SW 1271 (cell line): ENCODE measurements at places on chromosomes 1 and 21.

- no peak for DNase-seq
Observed at GRCh38 chr1:228238461-228238860, 30.6 kb downstream of the OBSCN start.

- no peak for DNase-seq
Observed at GRCh38 chr1:192977089-192977706, 82.0 kb downstream of the UCHL5 start.

- no peak for DNase-seq
Observed at GRCh38 chr1:171772312-171772711, 9.1 kb upstream of the METTL13 start.

DNA sequence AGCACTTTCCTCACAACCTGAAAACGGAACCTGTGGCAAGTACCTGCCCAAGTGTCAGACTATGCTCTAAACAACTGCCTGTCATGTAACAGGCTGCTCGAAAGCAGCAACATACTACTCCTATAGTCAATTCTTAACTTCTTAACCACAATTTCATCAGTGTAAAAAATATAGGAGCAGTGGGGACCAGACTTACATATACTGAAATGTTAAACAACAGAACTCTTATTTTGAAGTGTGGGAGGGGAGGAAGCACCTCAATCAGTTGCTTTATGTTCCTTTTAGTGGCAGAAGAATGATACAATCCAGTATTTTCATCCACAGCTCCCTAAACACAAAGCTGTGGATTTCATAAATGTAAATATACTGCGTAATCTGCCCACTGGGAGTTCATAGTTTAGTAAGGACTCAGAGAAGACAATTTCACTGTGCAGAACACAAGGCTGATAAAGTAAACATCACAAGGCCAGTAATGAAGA, 44.2 kb downstream of the WLS start:
- DNase-seq, result no peak

DNA sequence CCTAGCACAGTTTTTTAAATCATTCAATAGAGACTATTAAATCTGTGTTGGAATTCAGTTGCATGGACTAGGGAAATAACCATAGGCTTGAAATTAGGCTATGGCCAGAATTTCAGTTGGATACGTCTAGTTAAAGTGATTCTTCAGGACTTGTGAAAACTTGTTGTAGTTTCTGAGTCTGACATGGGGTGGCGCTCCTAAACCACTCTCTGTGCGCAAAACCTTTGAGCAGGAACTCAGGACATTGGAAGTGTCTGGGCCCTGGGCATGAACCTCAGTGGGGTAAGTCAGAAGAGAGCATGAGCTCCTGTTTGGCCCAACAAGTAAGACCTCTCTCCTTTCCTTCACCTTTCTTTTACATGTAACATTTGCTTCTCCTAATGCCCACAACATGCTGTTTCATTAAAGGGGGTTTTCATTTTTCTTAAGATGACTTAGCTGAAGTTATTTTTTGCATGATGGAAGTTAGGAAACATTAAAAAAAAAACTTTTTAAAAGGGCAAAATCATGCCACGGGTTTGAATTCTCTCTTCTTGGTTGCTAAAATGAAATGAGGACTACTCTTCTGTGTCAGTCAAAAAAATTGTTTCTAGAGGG, 17.1 kb upstream of the CCDC190 start:
- DNase-seq, result peak; percentile 6

GRCh38 chr1:179812501-179813292, 64.9 kb downstream of the TOR1AIP2 start:
- no peak for DNase-seq

- DNase-seq, result no peak
Observed at GRCh38 chr1:40076895-40077312, 20.1 kb downstream of the PPT1 start.

- DNase-seq, result no peak
Observed at GRCh38 chr1:205595435-205595834, 36.4 kb downstream of the ELK4 start.

- DNase-seq, result no peak
Observed at GRCh38 chr1:227685807-227686206, 49.3 kb downstream of the JMJD4 start.

- DNase-seq, result no peak
Observed at GRCh38 chr1:241614144-241614543, 26.0 kb downstream of the CHML start.

GRCh38 chr1:153194331-153195050, 8.7 kb upstream of the LELP1 start:
- DNase-seq, result no peak

GRCh38 chr21:37917612-37918011, 1.4 kb upstream of the KCNJ6 start:
- DNase-seq, result no peak

GRCh38 chr21:43591571-43591970, 67.7 kb downstream of the HSF2BP start:
- no peak for DNase-seq

- DNase-seq, result no peak
Observed at GRCh38 chr1:162689745-162690671, 57.7 kb downstream of the DDR2 start.

- no peak for DNase-seq
Observed at GRCh38 chr1:107724648-107725047, 240.3 kb downstream of the VAV3 start.

DNA sequence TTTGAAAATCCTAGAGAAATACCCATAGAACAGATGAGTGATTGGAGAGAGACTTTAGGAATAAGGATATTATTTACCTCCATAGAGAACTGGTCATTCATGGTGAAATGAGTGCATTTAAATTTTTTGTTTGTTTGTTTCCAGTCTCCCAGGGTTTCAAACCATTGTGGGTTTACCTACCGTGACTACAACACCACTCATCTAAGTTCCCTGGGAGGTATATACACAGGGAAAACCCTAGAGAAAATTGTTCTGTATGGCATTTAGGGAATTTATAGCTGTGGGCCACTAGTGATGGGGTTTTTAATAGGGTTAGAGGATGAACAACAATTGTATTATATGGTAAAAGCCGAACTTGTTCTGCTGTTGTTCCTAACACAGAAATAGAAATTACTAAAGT, 109.2 kb downstream of the USP25 start:
- DNase-seq, result no peak

- DNase-seq, result no peak
Observed at GRCh38 chr1:158809862-158810261, 21.3 kb upstream of the MNDA start.

DNA sequence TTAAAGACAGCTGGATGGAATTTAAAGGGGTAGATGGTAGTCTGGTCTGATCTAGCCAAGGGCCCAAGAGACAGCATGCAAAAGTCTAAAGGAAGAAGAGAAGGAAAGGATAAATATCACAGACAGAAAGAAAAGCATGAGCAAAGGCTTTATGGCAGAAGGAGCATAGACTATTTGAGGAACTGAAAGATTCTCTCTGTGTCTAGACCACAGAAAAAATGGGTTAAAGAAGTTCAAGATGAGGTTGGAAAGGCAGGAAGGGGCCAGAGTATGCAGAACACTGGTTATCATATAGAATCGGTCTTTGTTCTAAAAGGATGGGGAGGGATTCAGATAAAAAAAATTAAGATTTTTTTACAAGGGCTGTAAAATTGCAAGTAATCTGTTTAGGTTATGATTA, 136.8 kb upstream of the SGIP1 start:
- DNase-seq, result no peak

DNA sequence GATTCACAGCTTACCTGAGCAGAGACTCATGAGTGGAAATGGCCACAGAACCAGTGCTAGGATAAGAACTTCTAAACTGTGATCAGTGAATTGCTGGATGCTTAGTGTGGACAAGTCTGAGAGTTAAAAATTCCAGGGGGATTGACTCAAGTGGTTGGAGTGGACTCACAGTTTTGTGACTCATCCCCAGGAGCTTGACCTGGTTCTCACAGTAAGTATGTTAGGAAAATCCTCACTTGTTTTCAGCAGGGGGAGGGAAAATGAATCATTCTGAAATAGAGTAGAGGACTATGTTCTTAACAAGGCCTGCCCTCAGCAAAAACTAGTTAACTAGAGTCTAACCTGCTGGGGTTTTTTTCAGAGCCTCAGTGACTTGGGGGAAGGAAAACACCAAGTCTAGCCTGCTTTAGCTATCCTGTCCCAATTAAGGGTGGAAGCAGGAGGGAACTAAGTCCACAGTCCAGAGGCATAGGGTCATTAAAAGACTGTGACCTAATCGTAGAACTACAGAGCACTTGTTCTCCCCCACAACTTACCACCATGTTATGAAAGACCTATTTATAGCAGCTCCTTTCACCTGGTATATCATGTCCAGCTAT, 6.1 kb upstream of the CDC73 start:
- peak; percentile 81 for DNase-seq

DNA sequence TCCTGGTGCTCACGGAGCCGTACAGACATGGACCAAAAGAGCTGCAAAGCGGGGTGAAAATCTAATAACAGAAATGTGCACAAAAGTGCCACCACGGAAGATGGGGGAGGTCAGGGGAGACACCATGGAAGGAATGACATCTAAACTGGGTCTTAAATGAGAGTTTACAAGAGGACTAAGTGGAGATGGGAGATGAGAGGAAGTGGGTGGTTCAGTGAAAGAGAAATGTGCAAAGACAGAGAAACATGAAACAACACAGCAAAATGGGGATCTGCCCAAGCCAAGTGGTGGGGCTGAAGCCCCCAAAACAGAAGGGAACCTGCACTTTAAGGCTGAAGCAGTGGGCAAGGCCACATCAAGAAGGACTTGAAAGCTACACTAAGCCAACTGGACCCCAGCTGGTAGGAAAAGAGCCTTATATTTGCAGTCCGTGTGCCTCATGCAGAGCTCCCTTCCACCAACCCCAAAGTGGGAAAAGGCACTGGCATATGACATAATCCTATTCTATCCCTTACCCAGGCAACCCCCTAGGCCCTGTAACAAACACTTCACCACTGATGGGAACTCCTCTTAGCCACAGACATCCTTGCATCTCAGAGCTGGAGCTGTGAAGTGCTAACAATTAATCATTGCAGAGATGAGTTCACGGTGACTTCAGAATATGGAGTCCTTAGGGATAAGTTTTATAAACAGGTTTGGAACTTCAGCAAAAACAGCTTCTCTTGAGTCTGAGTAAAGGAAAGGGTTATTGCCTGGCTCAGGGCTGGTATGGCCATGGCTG, 198.6 kb upstream of the EDN2 start:
- DNase-seq, result no peak

GRCh38 chr1:58618303-58618702, 41.3 kb upstream of the TACSTD2 start:
- peak; percentile 80 for DNase-seq

DNA sequence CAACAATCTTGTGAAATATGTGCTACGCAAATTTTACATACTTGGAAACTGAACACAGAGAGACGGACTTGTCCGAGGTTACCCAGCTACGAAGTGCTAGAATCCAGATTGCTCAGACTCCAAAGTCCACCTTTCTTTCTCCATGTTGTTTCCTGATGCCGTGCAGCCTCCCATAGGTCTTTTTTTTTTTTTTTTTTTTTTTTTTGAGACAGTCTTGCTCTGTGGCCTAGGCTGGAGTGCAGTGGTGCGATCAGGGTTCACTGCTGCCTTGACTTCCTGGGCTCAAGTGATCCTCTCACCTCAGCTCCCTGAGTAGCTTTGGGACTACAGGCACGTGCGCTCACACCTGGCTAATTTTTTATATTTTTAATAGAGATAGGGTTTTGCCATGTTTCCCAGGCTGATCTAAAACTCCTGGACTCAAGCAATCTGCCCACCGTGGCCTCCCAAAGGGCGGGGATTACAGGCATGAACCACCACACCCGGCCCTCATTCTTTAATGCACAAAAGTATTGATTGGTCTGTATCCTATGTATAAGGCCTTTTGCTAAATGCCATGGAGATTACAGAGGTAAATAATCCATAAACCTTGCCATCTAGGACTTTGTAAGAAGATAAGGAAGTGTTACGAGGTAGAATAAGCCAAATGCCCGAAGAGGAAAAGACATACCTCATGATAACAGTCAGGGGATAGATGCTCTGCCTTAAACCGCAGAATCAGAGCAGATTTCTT, 92.8 kb downstream of the C1orf21 start:
- no peak for DNase-seq

DNA sequence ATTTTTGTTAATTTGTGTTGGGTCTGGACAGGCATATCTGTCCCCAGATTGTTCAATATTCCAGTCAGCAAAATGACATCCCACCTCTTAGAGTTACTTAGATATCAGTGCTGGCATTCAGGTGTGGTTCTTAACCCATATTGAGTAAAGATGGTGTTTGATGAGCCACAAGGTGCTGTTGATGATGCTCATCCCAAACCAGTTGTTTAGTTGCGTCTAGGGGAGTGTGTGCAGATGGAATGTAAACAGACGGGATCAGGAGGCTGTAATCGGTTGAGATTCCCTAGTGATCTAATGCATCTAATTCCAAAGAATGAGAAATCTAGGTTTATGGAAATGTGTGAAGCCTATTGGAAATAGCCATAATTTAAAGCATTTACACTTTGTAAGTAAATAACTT, 1.1 kb downstream of the HOOK1 start:
- DNase-seq, result no peak

DNA sequence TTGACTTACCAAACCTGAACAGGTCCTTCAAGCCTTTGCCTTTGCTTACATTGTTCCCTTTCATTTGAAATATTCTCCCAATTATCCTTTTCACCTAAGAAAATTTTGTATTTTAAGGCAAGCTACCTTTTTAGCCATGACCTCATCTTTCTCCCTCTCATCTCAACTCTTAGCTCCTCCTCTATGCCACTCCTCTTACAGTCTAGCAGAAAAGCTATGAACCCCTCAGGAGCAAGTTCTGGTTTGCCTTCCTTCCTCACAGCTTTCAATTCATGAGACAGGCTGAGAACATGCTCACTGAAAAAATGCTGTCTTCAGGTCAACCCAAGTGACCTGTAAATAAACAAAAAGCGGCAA, 8.3 kb upstream of the MUTYH start:
- no peak for DNase-seq

DNA sequence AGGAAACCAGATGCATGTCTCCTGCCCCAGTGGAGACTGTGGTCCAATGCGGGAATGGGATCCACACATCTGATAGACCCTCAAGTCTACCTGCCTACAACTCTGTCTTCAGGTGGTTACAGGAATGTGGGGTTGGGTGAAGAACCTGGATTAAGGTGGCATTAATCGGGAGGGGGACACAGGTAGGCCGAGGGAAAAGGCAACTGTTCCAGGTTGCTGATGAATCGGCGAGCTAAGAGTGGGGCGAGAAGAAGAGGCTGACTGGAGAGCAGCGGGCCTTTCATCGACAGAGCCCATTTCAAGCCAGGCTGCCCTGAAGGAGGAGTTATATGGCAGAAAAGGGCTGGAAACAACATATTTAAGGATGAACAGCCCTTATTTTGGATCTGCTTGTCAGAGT, 836 bp downstream of the CD2 start:
- DNase-seq, result no peak

DNA sequence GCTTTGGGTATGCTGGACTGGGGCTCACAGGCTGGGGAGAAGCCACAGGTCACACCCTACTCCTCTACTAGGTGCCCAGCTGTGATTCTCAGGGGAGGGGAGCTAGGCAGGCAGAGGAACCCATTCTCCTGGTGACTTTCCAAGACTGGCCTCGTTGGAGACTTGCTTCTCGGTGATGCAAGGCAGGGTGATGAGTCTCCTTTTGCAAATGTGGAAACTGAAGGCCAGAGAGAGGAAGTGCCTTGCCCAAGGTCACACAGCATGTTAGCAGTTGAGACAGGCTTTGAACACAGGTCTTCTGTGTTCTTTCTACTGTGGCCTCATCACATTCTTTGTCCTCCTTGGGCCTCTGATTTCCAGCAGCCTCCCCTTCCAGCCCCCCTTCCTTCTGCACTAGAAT, 20.5 kb upstream of the C1QA start:
- no peak for DNase-seq
